Natural killer cell treated with Interleukin-12 subunit alpha and Interleukin-12 subunit beta and Interleukin-15 and Interleukin-18, amount 100 ng/mL, for 72 hours (primary cell): ENCODE measurements at places on chromosomes 5 and 9. TPM values are rescaled to one million over a fixed set of nuclear protein-coding genes. Genes with fewer than 3 reads are reported as not detected.

- DNase-seq, result no peak
Measured at GRCh38 chr9:134168757-134169550, 4.6 kb upstream of the RNU6ATAC start.

DNA sequence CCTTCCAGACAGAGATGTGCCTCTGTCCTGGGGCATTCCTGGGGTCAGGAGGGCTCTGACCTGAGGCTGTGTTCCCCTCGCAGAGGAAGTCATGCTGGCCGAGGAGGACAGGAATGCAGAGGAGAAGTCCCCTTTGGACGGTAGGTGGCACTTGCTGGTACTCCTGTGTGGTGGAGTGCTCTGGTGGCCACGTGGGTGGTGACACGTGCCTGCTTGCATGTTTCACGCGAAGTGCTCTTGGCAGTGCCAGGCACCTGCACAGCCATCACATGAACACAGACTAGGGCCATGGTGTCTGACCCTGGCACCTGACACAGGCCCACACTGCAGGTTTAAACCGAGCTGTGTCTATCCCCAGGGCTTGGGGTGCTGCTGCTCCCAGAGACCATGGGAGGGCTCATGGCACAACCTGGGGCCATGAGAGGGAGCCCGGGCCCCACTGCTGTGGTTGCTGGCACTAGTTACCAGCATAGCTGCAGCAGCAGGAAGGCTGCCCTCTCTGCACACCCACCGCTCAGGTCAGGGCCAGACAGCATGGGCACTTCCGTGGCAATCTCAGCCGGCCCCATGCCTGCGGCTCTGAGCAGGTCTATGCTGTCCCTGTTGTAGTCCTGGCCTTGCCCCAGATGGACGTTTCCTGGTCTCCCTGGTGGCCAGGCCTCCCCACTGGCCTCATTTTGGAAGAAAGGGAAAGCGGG, 79.3 kb downstream of the CACNA1B start:
- DNase-seq, result no peak

DNA sequence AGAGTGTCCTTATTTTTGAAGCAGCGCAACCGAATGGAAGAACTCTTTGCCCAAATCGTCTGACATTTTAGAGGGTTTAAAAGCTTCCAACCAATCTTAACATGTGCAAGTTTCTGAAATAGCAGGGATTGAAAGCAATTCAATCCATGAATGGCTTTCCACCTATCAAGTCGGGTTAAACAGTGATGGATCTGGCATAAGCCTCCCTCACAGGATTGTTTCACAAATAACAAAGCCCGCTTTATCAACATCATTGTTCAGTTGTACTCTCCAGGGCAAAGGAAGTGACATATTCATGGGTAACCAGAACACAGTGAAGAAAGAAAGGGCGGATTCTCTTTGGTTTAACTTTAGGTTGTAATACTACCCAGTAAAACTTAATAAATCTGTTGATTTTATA, 497.3 kb downstream of the MTRR start:
- no peak for DNase-seq

- no peak for DNase-seq
Measured at GRCh38 chr9:121545150-121545874, 45.7 kb upstream of the GGTA1 start.

GRCh38 chr9:95726756-95727155, 148.7 kb upstream of the ERCC6L2 start:
- DNase-seq, result no peak

The C8G gene
- total RNA-seq, result 2.5 TPM

The CATSPER3 gene
- not detected for total RNA-seq

The AGPAT2 gene
- 8.9 TPM for total RNA-seq

GRCh38 chr9:19320495-19320894, 59.5 kb downstream of the RPS6 start:
- DNase-seq, result no peak

DNA sequence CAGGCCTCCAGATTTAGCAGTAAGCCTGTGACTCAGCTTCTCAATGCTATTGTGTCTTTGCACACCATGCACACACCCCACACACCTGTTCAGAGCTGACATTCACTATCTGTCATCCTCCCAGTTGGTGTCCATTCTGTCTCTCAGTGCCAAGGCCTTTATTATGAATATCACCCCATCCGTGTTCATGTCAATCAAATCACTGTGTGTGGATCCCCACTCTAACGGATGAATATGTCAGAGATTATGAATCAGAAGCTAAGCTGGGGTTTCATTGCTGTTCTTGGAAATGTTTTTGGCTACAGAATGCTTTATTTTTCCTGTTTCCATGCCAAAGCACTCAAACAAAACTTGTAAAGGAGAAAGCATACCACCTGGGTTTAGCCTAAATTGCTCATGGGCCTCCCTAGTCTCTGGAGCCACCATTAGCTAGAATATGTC, 9.4 kb upstream of the MAMDC2 start:
- DNase-seq, result no peak

DNA sequence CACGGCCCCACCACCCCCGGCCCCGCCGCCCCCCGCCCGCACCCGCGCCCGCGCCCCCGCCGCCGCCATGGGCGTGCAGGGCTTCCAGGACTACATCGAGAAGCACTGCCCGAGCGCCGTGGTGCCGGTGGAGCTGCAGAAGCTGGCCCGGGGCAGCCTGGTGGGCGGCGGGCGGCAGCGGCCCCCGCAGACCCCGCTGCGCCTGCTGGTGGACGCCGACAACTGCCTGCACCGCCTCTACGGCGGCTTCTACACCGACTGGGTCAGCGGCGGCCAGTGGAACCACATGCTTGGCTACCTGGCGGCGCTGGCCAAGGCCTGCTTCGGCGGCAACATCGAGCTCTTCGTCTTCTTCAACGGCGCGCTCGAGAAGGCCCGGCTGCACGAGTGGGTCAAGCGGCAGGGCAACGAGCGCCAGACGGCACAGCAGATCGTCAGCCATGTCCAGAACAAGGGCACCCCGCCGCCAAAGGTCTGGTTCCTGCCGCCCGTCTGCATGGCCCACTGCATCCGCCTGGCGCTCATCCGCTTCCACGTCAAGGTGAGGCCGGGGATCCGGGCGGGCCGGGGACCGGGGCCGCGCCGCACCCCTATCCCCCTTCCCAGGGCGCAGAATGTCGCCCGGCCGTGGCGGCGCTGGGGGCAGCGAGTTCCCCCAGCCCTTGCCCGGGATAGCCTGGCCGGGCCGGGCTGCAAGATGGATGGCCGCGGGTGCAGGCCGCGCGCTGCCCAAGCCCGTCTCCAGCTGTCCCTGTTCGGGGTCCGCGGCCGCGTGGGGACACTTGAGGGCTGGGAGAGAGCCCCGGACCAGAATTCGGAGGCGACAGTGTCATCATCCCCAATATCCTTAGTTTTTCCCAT, 594 bp downstream of the FAM120A start:
- DNase-seq, result peak; percentile 61

The OR1L1 gene
- not detected for total RNA-seq

- no peak for DNase-seq
Measured at GRCh38 chr5:123099514-123100151, 10.6 kb downstream of the PRDM6 start.
